ENCODE measurements at places on chromosomes 7 and 10. TPM values are rescaled to one million over a fixed set of nuclear protein-coding genes. Genes with fewer than 3 reads are reported as not detected.

DNA sequence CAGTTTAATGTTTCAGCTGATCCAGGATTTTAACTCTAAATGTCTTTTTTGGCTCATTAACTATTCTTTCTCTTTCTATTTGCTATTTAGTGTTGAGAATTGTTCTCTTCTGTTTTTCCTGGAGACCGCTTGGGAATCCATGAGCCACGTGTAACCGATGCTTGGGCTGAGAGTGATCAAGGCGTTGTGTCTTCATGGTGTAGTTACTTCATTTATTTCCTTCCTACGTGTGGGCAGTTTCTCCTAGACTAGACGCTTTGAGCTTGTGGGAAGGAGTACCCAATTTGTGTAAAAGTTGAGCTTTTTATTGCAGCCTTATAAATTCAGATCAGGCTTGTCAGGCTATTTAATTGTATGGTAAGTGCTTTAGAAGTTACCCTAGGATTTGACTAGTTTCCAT, 2.9 kb downstream of the EIF3B start:
- DNase-seq, result no peak

- no peak for DNase-seq
These were observed 27.9 kb downstream of the OGDH start for GRCh38 chr7:44634187-44634838.

Gene GPR15LG
- not detected for polyA plus RNA-seq

GRCh38 chr7:50303335-50304128, 984 bp upstream of the IKZF1 start:
- DNase-seq, result no peak

DNA sequence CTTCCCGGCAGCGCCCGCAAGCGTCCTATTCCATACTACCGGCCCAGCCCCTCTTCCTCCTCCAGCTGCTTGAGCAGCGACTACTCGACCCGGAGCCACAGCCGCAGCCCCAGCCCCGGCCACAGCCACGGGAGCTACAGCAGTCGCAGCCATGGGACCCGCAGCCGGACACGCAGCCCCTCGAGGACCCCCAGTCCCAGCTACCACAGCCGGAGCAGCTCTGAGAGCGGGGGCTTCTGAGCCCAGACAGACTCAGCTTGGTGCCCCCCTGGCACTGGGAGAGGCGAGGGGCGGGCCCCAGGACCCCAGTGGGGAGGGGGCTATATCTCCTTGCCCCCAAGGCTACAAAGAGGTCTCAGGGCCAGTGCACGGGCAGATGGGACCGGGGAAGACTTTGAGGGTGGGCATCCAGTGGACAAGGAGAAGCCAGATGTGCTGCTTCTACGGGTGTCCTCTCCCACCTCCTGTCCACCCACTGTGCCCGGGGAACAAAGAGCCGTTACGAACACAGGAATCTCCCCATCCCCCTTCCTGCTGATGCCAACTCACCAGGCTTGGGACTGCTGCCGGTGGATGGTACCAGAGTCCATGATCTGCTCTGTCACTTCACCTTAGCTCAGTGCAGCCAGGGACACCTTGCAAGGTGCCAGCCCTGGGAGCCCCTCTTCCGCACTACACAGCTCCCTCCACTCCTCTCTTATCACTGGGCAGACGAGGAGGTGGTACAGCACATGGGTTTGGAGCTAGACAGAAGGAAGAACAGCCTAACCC, 16.7 kb upstream of the HSPB1 start:
- no peak for DNase-seq

- no peak for DNase-seq
These were observed 9.9 kb downstream of the MICU1 start for GRCh38 chr10:72615970-72616369.

DNA sequence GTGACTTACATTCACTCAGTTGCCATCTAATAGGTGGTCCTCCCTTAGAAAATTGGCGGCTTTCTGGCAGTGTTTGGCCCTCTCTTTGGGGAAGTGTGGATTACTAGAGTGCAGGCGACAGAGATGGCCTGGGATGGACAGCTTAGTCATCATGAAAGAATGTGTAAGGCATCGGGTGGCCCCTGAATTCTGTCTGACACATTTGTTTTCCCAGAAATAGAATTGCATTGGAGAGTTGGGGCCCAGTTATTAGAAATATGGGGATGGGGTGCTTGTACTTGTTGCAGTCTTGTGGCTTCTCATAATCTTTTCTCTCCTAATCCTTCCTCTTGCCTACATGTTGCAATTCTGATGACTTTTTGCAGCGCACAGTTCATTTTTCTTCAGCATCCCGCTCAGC, 13.8 kb downstream of the TCF7L2 start:
- no peak for DNase-seq

GRCh38 chr10:69665474-69666320, 35.6 kb downstream of the FAM241B start:
- DNase-seq, result no peak

DNA sequence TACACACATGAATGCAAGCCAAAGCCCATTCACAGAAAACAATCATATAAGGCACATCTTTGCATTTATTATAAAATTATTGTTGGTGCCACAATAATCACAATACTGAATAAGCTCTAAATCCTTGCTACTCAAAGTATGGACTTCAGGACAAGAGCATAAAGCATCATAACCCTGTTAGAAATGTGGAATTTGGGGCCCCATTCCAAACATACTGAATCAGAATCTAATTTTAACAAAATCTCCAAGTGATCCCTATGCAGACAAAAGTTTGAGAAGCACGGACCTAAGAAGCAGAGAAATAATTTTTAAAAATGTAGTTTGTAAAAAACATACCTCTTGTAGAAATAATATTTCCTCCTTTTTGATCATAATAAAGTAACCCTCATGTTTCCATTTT, 199.2 kb downstream of the IMMP2L start:
- no peak for DNase-seq

- no peak for DNase-seq
These were observed 243.7 kb upstream of the BMPER start for GRCh38 chr7:33661430-33662160.

Data from brain (organoid and tissue), 16 donors.